NCI-H1930 (cell line): ENCODE measurements at places on chromosomes 1 and 21.

DNA sequence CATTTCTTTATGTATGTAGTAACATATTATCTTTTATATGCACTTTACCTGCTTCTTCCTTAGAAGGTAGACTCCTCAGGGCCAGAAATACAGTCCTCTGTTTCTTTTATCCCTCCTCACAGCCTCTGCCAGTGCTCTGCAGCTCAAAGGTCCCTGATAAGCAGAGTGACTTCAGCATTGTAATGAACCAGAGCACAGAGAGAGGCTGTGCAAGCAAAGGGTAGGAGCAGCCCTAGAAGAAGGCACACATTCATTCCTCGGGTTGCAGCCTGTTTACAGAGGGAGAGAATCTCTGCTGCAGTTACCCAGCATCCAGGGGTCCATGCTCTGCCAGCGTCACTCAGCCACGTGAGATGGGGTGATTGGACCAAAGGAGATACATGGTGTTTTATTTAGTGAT, 101.1 kb downstream of the RHOU start:
- no peak for DNase-seq

DNA sequence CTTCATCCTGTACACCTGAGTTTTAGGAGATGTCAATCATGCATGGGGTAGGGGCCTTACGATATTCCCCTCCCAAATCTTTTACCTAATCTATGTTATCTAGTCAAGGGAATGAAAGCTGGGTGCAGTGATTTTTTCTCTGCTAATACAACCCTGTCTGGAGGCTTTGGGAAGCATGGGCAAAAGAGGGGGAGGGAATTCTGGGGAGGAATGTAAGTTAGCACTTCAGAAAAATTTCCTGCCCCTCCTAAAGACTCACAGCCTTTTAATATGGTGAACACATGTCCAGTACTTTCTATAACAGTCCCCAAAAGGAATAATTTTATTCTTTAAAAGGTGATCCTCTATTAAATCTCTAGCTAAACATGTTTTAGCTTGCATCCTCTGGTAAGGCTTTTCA, 25.6 kb upstream of the PRELP start:
- no peak for DNase-seq

DNA sequence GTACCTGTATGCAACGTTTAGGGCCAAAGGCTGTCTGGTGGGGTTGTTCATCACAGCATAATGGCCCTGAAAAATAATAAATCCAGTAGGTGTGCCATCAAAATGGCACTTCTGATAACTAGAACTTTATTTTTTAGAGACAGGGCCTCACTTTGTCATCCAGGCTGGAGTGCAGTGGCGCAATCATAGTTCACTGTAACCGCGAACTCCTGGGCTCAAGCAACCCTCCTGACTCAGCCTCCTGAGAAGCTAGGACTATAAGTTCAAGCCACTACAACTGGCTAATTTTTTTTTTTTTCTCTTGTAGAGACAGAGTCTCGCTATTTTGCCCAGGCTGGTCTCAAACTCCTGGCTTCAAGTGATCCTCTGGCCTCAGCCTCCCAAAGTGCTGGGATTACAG, 4.7 kb downstream of the SNAPIN start:
- no peak for DNase-seq

- no peak for DNase-seq
Measured at GRCh38 chr1:168386949-168387586, 106.4 kb downstream of the TBX19 start.

GRCh38 chr1:229832695-229833094, 206.6 kb downstream of the URB2 start:
- DNase-seq: no peak

DNA sequence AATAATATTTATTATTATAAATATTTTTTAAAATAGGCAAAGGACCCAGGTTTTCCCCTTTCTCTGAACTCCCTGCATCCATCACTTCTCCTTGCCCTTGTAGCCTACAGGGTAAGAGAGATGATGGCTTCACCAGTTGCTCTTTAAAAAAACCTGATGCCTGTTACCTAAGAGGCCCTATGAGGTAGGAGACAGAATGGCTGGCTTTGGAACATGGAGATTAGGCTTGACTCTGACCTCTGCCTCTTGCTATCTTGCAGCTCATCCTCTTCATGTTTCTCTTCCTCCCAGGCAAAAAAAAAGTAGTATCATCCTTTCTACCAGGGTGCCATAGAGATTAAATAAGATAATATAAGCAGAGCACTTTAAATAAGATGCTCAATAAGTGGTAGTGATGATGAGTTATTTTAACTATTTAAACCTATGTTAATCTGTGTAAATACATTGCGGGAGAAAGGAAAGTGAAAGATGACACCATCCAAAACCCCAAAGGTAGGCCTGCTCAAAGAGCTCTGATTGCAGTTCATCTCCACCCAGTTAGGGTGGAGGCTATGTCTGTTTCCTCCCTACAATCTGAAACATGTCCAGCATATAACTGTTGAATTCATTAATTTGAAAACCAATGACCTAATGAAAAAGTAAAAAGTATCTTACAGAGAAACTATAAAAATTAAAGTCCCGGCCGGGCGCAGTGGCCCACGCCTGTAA, 51.8 kb downstream of the RGS2 start:
- DNase-seq: no peak

- DNase-seq: no peak
Measured at GRCh38 chr1:161989108-161989507, 34.6 kb downstream of the OLFML2B start.

- DNase-seq: no peak
Measured at GRCh38 chr1:174884038-174884437, 115.7 kb upstream of the CACYBP start.
